Suprapubic skin (tissue), 4 donors: ENCODE measurements at places on chromosomes 2 and 18. TPM values are rescaled to one million over a fixed set of nuclear protein-coding genes. Genes with fewer than 3 reads are reported as not detected.

GRCh38 chr2:230660294-230661060 lies 52.2 kb upstream of the CAB39 start:
- H3K4me1 ChIP-seq, result peaks cover 25% of the 10 kb centered on the region
- no peaks in the 10 kb centered on the region for H3K27me3 ChIP-seq
- H3K4me3 ChIP-seq, result no peak overlapping the region
- DNase-seq, result no peak

- no peak overlapping the region for H3K27ac ChIP-seq
- DNase-seq, result no peak
- peaks cover 22% of the 10 kb centered on the region for H3K4me1 ChIP-seq
- H3K4me3 ChIP-seq, result no peak overlapping the region
- H3K27me3 ChIP-seq, result no peaks in the 10 kb centered on the region
- no peaks in the 10 kb centered on the region for H3K36me3 ChIP-seq
These were observed 73.7 kb upstream of the RMDN2 start for GRCh38 chr2:37851428-37851827.

DNA sequence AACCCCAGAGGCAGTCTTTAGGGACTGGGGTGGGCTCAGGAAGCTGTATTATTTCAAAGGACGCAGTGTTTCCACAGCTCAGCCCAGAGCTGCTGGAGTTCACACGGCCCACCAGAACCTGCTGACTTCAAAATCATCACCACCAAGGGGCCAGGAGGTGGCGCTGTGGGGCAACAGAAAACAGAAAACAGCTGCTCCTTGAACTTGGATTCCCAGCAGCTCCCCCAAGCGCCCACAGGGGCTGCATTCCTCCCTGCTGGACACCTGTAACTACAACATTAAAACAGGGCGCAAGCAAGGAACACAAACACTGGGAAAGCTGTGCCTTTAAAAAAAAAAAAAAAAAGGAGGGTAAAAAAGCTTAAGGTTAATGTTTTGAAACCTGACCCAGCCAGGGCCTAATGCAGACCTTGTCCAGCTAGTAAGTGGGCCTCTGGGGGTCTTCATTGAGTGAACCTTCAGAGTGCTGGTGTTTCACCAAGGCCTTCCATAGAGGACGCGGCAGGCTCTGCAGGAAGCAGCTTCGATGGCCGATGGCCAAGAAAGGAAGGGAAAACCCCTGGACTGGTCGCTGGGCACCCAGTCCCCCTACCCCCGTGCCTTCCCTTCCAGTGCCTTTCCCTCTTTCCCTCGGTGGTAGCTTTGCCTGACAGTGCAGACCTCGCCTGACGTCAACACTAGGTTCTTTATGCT lies 25.9 kb downstream of the MLPH start:
- H3K4me1 ChIP-seq, result peaks cover 29% of the 10 kb centered on the region
- H3K27ac ChIP-seq, result no peak overlapping the region

DNA sequence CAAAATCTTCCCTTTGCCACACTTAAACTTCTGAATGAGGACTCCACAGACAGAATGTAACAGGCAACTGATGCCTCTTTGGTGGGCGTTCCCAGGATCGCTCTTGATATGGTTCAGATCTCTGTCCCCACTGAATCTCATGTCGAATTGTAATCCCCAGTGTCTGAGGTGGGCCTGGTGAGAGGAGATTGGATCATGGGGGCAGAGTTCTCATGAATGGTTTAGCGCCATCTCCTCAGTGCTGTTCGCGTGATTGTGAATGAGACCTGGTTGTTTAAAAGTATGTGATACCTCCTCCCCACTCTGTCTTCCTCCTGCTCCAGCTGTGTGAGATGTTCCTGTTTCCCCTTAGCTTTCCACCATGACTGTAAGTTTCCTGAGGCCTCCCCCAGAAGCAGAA lies 111.1 kb upstream of the SLC66A3 start:
- H3K4me3 ChIP-seq, result no peak overlapping the region
- peaks cover 8% of the 10 kb centered on the region for H3K27me3 ChIP-seq
- no peak overlapping the region for H3K27ac ChIP-seq
- H3K4me1 ChIP-seq, result no peaks in the 10 kb centered on the region
- no peaks in the 10 kb centered on the region for H3K36me3 ChIP-seq

DNA sequence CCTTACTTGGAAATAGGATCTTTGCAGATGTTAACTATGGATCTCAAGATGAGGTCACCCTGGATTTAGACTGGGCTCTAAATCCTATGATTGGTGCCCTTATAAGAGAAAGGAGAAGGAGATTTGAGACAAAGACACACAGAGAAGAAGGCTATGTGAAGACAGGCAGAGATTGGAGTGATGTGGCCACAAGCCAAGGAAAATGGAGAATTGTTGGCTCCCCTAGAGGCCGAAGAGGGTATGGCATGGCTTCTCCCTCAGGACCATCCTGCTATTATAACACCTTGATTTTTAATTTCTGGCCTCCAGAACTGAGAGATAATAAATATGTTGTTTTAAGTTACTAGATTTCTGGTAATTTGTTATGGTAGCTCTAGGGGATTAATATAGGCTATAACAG lies 7.6 kb downstream of the CYBRD1 start:
- H3K4me1 ChIP-seq, result peaks cover 24% of the 10 kb centered on the region
- no peaks in the 10 kb centered on the region for H3K36me3 ChIP-seq
- H3K27ac ChIP-seq, result no peak overlapping the region
- no peak for DNase-seq
- H3K4me3 ChIP-seq, result no peak overlapping the region

DNA sequence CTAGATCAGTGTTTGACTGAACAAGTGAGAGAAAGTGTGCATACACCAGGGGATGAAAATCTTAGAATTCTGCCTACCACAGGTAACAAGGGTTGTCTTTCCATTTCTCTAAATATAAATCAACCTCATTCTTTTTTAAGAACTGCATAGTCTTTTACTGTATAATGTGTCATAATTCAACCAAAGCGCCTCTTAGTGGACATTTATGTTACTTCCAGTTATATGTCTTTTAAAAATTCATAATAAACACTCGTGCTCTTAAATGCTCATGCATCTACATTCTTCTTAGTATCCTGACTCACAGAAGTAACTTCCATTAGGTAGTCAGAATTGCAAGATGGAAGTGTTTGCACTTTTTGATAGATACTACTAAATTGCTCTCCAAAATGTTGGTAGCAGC lies 76.2 kb downstream of the CHRNA1 start:
- DNase-seq, result no peak
- no peaks in the 10 kb centered on the region for H3K36me3 ChIP-seq
- H3K27ac ChIP-seq, result no peak overlapping the region

- H3K27me3 ChIP-seq, result no peaks in the 10 kb centered on the region
- no peaks in the 10 kb centered on the region for H3K36me3 ChIP-seq
- H3K4me1 ChIP-seq, result no peaks in the 10 kb centered on the region
- H3K27ac ChIP-seq, result no peak overlapping the region
- H3K4me3 ChIP-seq, result no peak overlapping the region
These were observed 36.0 kb downstream of the PAIP2B start for GRCh38 chr2:71190656-71191569.

DNA sequence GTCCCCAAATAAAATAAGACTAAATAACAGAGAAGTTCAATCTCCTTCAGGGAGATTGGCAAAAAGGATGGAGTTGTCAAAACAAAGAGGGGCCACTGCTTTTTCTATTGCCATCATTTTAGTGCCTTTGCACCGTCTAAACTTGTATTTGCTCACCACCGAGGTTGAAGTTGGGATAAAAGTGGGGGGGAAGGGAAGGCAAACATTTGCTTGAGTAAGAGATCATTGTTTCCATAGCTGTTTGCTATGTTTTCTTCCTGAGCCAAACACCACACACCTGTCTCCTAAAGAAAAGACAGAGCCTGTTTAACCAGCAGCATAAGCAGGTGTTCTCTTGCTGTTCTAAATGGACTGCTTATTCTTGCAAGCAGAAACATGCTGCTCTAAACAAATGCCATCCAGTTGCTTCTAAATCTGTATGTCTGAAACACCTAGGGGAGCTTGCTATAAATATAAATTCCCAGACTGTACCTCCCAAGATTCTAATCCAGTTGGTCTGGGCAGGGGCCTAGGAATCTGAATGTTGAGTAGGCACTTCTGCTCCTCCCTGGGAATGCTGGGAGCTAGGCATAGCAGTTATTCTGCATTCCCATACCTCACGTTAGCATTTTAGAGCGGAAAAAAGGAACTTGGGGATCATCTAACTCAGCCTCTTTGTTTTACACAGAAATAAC lies 179.4 kb upstream of the ARL4C start:
- H3K27ac ChIP-seq, result peak overlapping the region; percentile 45
- H3K27me3 ChIP-seq, result no peaks in the 10 kb centered on the region
- H3K4me1 ChIP-seq, result peaks cover 22% of the 10 kb centered on the region
- no peak for DNase-seq
- H3K4me3 ChIP-seq, result no peak overlapping the region
- H3K36me3 ChIP-seq, result no peaks in the 10 kb centered on the region

DNA sequence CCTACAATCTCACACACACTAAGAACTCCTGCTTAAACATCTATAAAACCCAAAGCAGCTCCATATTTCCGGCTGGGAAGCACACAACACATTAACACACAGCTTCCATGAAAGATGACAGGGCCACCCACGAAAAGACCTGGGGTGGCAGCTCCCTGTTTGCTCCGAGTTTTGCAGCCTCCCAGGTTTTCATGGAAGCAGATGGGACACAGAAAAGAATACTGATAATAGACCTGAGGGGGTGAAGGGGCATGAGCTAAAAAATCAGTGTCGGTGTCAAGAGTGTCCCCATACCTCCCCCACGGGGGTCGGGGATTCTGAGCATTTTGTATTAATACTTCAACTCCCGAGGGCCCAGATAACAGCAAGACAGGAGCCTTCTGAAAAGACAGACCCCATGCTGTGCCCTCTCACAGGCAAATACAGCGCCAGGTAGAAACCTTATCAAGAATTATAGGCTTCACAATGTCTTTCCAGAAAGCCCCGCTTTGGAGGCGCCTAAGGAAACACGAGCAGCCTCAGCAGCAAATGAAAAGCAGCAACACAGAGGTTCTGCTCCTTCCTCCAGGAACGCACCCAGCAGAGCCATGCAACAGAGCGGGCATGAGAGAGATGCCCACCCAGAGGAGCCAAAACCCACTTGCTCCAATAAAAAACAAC lies 50.5 kb downstream of the ZNF516 start:
- no peak for DNase-seq
- H3K36me3 ChIP-seq, result peaks cover 28% of the 10 kb centered on the region
- no peaks in the 10 kb centered on the region for H3K27me3 ChIP-seq
- H3K4me3 ChIP-seq, result no peak overlapping the region
- H3K27ac ChIP-seq, result no peak overlapping the region

GRCh38 chr2:98805412-98806171 lies 74.7 kb upstream of the MGAT4A start:
- H3K27me3 ChIP-seq, result no peaks in the 10 kb centered on the region
- no peaks in the 10 kb centered on the region for H3K36me3 ChIP-seq
- no peak for DNase-seq
- H3K4me1 ChIP-seq, result peaks cover 12% of the 10 kb centered on the region
- H3K27ac ChIP-seq, result no peak overlapping the region

- H3K27ac ChIP-seq, result no peak overlapping the region
- no peaks in the 10 kb centered on the region for H3K36me3 ChIP-seq
- H3K4me1 ChIP-seq, result peaks cover 6% of the 10 kb centered on the region
- DNase-seq, result no peak
These were observed 43.7 kb upstream of the TWIST2 start for GRCh38 chr2:238803996-238804870.

DNA sequence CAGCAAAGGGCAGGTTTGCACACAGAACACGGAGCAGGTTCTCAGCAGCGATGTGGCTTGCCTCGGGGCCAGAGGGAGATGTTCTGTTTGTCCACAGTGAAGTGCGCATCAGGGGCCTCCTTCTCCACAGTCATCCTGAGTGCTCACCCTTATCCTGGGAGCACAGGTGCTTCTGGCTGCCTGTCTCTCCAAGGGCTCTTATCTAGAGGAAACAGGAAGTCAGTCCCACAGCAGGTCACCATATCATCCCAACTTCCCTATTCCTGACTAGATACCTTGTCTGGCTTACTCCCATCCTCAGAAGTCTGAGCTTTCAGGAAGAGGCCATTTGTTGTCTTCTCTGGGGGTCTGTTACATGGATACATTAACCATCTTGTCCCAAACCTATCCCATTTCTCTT lies at the start of gene CD207:
TSS of gene CD207 (minus strand) at position 174 of the 400 bp plus-strand sequence. CDS start at position 134, 40 bp downstream.
- H3K27me3 ChIP-seq, result peaks cover 10% of the 10 kb centered on the region
- no peaks in the 10 kb centered on the region for H3K4me1 ChIP-seq
- H3K27ac ChIP-seq, result no peak within 1 kb of the TSS
- no peak for DNase-seq

The DSG4 gene
- total RNA-seq, result 3.2 TPM

The INHBB gene
- 12.4 TPM for total RNA-seq

The NOTO gene
- not detected for total RNA-seq

The RRM2 gene
- total RNA-seq, result 3.0 TPM

The TMEM163 gene
- total RNA-seq, result not detected

The DPP4 gene
- total RNA-seq, result 4.1 TPM

The AGPS gene
- total RNA-seq, result 19.4 TPM

The NAT8 gene
- not detected for total RNA-seq

The CEP76 gene
- total RNA-seq, result 13.1 TPM
